Stimulated activated CD4-positive, alpha-beta T cell treated with anti-CD3 and anti-CD28 coated beads, Interleukin-1b, Interleukin-23, amount 100 ng/mL, for 1 hour (primary cell): ENCODE measurements at places on chromosomes 7 and 10.

GRCh38 chr7:106356-106755 is 86.0 kb upstream of the FAM20C start:
- DNase-seq, result no peak

DNA sequence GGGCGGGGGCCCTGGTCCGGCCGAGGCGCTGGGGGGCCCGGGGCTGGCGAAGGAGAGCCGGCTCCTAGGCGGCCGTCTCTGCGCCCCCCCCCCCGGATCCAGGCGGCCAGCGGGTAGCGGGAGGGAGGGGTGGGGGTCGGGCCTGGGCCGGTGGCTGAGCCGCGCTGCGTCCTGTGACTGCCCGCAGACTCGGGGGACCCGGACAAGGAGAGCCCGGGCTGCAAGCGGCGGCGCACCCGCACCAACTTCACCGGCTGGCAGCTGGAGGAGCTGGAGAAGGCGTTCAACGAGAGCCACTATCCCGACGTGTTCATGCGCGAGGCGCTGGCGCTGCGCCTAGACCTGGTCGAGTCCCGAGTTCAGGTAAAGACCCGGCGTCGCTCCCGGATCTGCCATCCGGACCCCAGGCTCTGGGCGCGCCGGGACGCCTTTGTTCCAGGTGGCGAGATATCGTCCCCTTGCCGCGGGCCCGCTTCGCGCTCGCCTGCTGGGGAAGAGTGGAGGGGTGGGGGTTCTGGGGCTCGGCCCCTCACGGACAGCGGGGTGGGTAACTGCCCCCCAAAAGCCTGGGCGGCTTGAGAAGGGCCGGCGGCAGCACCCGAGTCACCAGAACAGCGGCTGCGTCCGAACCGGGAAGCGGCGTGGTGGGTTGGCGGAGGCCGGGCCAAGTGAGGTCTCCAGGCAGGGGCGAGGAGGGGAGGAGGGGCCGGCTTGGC is 819 bp downstream of the UNCX start:
- no peak for DNase-seq

GRCh38 chr7:27150568-27151340 is 1.6 kb downstream of the HOXA3 start:
- peak; percentile 45 for DNase-seq

- no peak for DNase-seq
Measured at GRCh38 chr7:12578930-12579640, 8.6 kb downstream of the SCIN start.

GRCh38 chr10:131116991-131117375 is 194.5 kb downstream of the TCERG1L start:
- DNase-seq, result no peak
